ENCODE measurements at places on chromosomes 12 and 14.

DNA sequence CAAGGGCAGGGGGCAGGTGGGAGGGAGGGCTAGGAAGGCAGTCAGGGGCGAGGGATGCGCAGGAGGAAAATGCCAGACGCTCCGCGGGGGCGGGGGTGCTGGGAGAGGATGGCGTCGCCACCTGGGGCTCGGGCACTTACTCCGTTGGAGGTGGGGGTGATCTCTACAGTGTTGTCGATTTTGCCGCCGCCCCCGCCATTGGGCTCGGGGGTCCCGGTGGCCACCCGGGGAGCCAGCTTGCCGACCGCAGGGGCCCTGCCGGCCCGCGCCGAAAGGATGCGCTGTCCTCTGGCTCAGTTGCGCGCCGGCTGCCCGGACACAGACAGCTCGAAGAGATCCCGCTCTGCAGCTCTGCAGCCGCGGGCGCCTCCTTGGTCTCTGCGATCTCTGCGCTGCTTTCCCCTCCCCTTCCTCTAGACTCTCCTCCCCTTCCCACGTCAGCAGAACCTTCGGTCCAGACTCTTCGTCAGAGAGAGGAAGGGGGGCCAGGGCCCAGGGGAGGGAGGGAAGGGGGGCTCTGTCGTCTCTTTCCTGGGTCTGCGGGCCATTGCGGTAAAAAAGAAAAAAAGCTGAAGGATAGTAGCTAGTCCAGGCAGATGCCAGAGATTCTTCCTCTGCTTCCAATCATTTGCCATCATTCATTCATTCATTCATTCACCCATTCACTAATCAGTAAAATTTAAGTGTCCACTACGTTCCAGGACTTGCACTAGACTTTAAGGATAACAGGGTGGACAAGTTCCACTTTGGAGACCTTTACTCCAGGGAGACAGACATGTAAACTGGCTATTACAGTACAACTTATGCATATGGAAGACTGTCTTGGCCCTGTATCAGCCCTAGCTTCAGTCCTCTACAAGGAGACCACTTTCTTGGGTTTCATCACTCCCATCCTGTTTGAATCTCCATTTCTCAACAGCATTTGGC is at the start of gene SLC22A17:
TSS of gene SLC22A17 (minus strand) at position 382 of the 927 bp plus-strand sequence.
- peak; percentile 93 for DNase-seq

GRCh38 chr14:92190768-92191167 is 69.0 kb downstream of the CPSF2 start:
- no peak for DNase-seq

DNA sequence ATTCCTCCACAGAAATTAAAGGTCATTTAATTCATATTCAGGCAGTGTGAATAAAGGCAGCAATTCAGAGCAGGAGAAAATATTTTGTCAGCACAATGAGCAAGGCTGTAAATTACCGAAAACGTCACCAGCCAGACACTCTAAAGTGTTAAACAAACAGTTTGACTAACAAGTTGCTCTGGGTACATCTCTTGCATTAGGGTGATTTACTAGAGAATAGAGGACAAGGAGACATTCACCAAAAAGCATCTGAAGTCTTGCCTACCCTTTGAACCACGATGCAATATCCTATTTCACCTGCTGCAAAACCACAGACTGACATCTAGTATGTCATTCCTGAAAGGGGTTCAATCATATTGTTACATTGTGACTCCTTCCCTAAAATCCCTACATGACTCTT is 27.1 kb upstream of the GPHB5 start:
- DNase-seq: no peak

- DNase-seq: peak; percentile 60
Measured at GRCh38 chr14:99880651-99881420, 87.6 kb downstream of the EML1 start.

- no peak for DNase-seq
Measured at GRCh38 chr14:44352201-44352600, 154.9 kb downstream of the FSCB start.

DNA sequence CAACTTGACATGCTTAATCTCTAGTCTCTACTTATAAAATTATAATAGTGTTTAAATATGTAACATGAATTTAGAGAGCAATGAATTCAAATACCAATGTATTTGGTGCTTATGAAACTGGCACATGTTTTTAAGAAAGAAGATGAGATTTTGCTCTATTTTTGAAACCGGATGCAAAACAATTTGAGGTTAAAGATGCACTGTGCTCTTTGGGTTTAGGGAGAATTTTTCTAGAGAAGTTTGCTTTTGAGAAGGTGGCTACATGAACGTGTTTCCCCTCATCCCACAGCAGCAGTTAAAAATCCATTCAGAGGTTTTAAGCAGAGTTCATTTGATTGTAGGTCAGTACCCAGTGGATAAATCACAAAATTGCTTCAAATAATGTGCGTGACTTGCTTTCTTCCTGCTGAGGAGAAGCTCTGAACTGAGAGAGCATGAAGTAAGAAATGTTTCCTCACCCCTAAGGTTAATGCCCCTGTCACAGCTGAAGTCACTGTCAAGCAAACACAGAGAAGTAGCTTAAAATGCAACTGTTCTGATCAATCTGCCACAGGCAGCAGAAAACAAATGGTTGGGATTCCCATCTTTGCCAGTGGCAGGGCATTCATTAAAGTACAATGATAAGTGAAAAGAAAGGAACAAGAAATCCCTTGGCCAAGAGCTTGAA is 241.9 kb upstream of the SYT1 start:
- no peak for DNase-seq

DNA sequence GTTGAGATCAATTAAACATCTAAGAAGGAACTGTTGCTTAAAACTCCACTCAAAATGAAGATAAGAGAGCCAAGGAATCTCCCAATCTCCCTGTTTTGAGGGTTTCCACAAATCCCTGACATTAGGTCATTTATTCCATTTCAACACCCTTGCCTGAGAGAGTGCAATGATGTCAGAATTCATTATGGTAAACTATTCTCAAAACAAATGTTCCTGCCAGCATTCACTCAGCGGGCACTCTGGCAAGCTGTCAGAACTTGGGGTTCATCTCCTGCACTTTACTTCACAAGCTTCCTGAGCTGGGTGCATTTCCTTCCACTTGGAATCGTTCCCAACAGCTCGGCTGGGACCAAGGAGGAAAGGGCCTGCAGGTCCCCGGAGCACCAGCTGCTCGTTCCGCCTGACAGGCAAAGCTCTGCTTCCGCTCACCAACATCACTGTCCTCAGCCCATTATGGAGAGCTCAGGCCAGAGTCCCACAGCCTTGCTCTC is 117.8 kb downstream of the TTC7B start:
- DNase-seq: peak; percentile 52

DNA sequence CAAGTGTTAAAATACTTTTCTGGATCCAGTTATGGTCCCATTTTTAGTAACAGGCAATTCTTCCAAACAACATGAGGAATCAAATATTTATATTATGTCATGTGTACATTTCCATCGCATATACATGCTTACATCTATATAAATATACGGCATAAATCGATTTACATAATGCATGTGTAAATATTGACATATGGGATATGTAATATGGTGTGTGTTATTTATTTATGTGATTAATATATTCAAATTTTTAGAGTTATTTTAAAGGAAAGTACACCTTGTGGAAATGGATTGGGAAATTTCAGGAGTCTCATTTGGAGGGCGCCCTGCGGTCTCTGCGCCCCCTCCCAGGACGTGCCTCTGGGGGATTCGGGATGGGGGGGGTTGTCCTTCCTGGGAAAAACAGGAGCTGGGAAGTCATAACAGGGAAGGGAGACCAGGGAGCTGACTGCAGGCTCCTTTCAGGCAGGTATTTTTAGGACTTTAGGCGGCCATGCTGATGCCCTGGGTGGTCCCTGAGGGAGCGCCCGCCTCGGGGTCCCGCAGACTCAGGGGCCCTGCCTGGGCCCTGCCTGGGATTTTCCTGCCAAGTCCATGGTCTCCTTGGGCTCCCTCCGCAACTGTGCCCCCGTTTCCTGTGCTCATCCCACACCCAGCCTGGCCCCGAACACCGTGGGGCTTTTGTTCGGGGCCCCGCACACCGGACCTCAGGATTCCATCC is 82.7 kb upstream of the SFSWAP start:
- no peak for DNase-seq

DNA sequence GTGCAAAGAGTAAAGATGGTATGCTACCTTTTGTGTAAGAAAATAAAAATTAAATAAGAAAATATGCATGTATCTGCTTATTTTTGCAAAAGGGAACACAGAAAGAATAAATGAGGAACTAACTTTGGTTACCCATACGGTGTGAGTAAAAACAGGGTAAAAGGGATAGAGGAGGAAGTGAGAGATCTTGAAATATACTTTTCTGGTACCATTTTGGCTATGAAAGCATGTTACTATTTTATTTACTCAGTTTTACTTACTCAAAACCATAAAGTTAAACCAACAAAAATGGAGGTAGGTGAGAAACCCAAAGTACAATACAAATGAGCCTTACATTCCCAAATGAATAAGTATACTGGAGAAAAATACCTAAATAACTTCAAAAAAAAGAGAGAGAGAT is 122.0 kb upstream of the EGLN3 start:
- DNase-seq: no peak

- DNase-seq: no peak
Measured at GRCh38 chr12:132143336-132144071, 615 bp downstream of the DDX51 start.

- DNase-seq: peak; percentile 53
Measured at GRCh38 chr12:55996201-55996714, 818 bp upstream of the SUOX start.

DNA sequence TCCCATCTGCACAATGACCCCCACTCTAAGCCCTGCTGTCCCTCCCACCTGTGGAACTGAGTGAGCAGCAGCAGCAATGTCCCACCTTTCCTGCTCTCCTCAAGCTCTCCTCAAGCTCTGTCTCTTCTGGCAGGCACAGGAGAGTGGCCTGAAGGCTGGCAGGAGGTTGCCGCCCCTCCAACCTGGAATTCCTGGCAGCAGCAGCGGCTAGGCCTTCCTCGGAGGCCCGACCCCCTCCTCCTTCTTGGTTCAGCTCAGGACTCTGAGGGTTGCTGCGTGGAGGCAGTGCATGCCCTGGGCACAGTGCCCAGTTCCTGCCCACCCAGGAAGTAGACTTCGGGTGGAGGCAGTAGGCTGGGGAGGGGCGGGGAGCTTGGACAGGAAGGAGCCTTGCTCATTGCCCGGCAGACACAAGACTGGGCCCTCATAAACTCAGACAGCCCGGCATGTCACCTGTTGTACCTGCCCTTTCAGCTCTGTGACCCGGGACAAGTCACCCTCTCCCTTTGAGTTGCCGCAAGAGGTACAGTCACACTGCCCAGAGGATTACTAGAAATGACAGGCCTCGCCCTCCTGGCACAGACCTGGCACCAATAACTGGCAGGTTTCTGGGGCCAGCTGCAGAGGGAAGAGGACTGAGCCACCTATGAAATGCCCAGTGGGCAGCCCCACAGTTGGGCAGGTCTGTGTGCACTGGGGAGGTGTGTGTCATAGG is 2.1 kb upstream of the SERPINA1 start:
- DNase-seq: no peak

DNA sequence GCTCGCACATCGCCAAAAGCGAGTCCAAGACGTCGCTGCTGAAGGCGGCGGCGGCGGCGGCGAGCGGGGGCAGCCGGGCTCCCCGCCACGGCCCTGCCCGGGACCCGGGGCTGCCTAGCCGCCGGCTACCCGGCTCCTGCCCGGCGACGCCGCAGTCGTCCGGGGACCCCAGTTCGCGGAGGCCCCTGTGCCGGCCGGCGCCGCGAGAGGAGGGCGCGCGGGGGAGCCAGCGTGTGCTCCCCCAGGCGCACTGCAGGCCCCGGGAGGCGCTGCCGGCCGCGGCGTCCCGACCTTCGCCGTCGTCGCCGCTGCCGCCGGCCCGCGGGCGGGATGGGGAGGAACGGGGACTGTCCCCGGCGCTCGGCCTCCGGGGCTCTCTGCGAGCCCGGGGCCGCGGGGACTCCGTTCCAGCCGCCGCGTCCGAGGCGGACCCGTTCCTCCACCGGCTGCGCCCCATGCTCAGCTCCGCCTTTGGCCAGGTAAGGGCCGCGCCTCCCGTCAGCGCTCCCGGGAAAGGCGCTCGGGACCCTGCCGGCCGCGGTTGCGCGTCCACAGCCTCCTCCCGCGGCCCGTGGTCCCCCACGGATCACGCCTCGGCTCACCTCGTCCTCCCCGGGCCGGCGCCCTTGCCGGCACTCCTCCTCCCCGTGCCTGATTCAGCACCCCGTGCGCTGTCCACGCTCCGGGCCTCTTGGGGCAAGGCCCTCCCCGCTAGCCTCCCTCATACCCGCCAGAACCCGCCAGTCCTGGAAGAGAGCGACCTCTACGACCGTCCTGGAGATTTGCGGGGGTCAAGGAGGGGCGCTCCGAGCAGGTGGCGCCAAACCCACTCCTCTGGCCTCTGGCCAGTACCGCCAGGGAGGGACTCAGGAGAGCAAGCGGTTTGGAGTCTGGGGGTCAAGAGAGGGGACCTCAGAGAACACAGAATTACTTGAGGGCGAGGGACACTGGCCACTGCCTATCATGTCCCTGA is 721 bp downstream of the CABP1 start:
- peak; percentile 19 for DNase-seq

DNA sequence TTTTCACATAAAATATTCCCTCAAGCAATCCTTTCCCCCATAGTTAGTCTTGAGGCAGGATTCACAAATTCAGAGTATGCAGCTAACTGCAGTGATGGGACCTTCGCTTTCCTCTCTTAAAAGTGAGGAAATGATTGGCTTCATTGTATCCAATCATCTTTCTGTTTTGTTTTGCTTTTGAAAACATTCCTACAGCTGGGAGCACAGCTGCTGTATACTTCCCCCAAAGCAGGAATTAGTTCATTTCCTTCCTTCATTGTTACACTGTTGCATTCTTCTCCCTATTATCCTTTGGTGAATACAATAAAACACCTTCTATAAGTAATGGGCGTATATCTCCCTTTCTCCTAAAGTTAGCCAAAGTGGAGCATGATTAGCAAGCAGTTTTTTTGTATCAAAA is 9.4 kb upstream of the GAS2L3 start:
- no peak for DNase-seq

DNA sequence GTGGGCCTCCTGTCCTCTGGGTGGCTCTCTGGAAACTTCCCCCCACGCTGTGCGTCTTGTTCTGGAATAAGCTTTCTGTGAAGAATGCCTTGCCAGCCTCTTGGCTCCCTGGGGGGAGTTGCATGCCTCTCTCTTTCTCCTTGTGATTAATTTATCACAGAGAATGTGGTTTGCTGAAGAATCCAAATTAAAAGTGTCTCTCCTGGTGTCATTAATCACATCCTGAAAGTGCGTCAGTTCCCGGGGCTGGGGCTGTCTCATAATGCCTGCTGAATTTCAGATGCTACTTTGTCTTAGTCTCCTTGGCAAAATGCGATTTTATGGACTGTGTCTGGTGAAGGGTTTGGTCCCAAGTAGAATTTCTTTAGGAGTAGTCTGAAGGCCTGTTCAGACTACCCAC is 787.7 kb upstream of the TMEM132C start:
- peak; percentile 79 for DNase-seq

GRCh38 chr12:25977047-25977446 is 18.6 kb downstream of the RASSF8 start:
- DNase-seq: peak; percentile 73

- DNase-seq: no peak
Measured at GRCh38 chr12:130236446-130236845, 74.2 kb downstream of the FZD10 start.

DNA sequence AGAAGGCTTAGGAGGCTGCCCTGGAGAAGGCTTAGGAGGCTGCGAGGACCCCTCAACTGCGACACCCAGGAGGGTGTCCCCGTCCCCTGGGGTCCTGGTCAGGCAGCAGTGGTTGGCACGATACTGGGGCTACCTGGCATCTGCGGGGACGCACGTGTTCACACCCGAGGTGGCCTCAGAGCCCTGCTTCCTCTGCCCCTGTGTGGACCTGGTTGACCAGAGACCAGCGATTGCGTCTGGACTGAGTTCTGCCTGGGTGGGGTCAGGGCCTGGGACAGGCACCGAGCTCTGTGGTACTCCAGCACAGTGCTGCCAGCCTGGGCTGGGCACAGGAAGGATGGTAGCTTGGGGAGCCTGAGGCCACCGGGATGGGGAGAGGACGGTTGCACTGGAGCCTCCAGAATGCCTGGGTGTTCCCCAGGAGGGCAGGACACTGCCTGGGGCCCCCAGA is 735 bp downstream of the ASPG start:
- DNase-seq: no peak

All from fibroblast of skin of abdomen (primary cell).